ENCODE measurements at places on chromosomes 3 and 15. TPM values are rescaled to one million over a fixed set of nuclear protein-coding genes. Genes with fewer than 3 reads are reported as not detected.

DNA sequence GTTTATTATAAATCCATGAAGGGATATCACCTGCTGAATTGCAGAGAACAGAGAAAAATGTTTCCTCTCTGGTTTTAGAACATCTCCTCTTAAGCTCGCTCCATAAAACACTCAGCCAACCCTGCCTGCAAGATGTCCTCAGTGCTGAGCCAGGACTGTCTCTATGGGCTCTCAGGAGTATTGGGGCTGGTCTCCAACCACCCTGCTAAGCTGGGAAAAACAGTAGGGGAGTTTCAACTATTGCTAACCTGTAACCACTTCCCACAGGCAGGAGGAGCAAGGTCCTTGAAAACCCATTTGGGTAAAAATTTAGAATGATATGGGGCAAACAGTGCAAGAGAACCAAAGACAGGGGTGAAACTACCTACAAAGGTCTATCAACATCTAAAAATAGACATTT, 34.3 kb downstream of the MYO1E start:
- no peak for DNase-seq
- no peak overlapping the region for H3K4me3 ChIP-seq
- no peaks in the 10 kb centered on the region for H3K27me3 ChIP-seq
- no peak overlapping the region for H3K27ac ChIP-seq

DNA sequence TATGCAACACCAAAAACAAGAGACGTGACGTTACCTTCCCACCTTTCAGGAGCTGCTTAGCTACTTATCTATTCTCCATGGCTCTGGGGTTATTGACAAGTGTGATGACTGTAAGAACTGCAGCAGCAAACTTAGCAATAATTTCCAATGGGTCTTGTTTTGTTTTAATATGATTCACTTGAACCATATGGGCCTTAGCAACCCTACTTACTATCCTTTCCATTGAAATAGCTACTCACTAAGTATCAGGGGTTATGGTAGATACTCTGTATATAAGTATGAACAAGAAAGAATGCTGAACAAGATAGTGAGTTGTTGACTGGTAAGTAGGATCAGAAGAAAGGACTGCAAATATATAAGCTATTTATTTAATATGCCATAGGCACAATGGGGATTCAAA, 69.3 kb upstream of the BBX start:
- H3K36me3 ChIP-seq: no peaks in the 10 kb centered on the region
- DNase-seq: no peak
- no peaks in the 10 kb centered on the region for H3K27me3 ChIP-seq

SNRPN gene
- total RNA-seq: 100 TPM

GPR149 gene
- not detected for total RNA-seq

GRCh38 chr3:177322881-177323280, 125.6 kb upstream of the TBL1XR1 start:
- DNase-seq: no peak
- no peaks in the 10 kb centered on the region for H3K36me3 ChIP-seq
- H3K4me3 ChIP-seq: no peak overlapping the region
- no peak overlapping the region for H3K27ac ChIP-seq
- H3K27me3 ChIP-seq: no peaks in the 10 kb centered on the region

DNA sequence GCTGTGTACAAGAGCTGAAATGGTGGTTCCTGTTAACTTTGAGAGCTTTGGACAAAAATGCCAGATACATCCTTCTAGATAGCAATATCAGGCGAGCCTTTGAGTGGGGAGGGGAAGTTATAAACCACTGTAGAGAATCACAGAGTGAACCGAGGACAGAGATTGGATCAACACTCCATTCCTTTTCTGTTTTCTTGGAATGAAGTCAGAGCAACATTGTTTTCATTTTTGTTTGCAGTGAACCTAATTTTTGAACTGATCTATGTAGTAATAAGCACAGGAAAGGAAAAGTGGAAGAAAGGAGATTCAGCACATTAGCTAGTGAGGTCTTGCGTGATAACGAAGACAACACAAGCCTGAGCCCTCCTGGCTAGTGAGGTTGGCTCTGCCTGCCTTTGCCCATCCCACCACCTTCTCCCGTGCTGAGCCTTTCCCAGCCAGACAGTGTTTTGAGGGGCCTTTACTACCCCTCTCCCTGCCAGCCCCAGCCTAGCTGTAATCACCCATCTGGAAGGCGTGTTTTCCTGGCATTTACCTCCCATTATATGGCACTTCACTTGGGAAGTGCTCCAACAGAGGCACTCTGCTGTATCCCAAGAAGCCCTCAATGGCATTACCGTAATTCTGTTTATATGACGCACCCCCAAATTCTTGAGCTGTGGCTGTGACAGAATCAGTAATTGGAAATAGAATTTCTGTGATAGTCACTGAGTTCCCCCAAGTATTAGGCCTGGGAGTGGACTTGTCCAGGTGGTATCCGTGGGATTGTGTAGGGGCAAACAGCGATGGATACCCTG, 129.8 kb downstream of the CACNA1D start:
- no peaks in the 10 kb centered on the region for H3K27me3 ChIP-seq
- no peaks in the 10 kb centered on the region for H3K36me3 ChIP-seq
- DNase-seq: no peak
- H3K27ac ChIP-seq: peak overlapping the region; percentile 53
- peaks cover 4% of the 10 kb centered on the region for H3K4me1 ChIP-seq

DNA sequence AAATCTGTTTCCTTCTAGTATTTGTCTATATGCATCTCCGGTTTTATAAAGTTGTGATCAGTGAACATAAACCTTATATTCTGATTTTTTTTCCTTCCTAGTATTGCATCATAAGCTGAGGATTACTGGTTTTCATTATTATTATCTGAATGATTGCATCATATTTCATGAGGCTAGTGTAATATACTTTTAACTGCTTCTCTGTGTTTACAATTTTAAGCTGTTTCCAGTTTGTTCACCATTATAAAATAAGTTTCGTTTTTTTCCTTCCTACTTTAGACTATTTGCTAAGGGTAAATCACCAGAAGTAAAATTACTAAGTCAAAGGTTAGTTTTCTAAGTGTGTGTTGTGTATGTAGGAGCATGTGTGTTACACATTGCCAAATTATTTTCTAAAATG, 20.2 kb downstream of the SEMA6D start:
- no peak overlapping the region for H3K27ac ChIP-seq
- H3K4me3 ChIP-seq: no peak overlapping the region
- H3K36me3 ChIP-seq: no peaks in the 10 kb centered on the region
- DNase-seq: no peak

- no peaks in the 10 kb centered on the region for H3K27me3 ChIP-seq
Observed at GRCh38 chr3:193825617-193826016, 232.6 kb downstream of the OPA1 start.

GRCh38 chr3:115975353-115975752, 352.0 kb downstream of the GAP43 start:
- no peaks in the 10 kb centered on the region for H3K4me1 ChIP-seq
- no peak for DNase-seq
- H3K27ac ChIP-seq: no peak overlapping the region
- H3K36me3 ChIP-seq: no peaks in the 10 kb centered on the region
- no peaks in the 10 kb centered on the region for H3K27me3 ChIP-seq

CCK gene
- not detected for total RNA-seq

CAND2 gene
- 3.7 TPM for total RNA-seq
